ENCODE measurements at places on chromosomes 1 and 21. TPM values are rescaled to one million over a fixed set of nuclear protein-coding genes. Genes with fewer than 3 reads are reported as not detected.
A peak's percentile ranks its signal among the peaks of the same experiment; 100 is the strongest.

GRCh38 chr1:22645931-22646330 is 2.5 kb downstream of the C1QC start:
- H3K27me3 ChIP-seq: no peaks in the 10 kb centered on the region
- H3K27ac ChIP-seq: no peak overlapping the region
- no peak overlapping the region for H3K4me3 ChIP-seq
- no peak for DNase-seq

Gene S100A7
- total RNA-seq: 3.5 TPM

DNA sequence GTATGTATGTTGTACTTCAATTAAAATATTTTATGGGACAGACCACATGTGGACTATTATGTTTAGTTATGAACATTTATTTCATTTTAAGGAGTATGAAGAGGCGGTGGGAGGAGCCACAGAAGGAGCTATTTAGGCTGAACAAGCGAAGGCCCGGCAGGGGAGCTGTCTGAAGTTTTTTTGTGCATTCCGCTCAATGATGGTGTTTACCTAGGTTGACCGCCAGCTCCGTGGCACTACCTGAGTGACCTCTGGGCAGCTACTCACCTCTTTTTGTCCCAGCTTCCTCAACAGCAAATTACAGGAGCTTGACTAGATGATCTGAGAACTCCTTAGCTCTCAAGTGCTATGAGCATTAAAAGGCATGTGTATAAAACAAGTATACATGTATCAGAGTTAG is 32.7 kb upstream of the C1orf198 start:
- H3K27ac ChIP-seq: no peak overlapping the region
- no peaks in the 10 kb centered on the region for H3K4me1 ChIP-seq
- no peaks in the 10 kb centered on the region for H3K36me3 ChIP-seq
- H3K4me3 ChIP-seq: no peak overlapping the region
- H3K27me3 ChIP-seq: no peaks in the 10 kb centered on the region

GRCh38 chr1:91021686-91022517 is at the start of gene ZNF644:
Gene ZNF644, minus strand, starts transcription at chr1:91022035. Its CDS starts 39,682 bp downstream, at chr1:90982353.
- no peaks in the 10 kb centered on the region for H3K4me1 ChIP-seq
- H3K27me3 ChIP-seq: no peaks in the 10 kb centered on the region
- DNase-seq: peak; percentile 93
- H3K27ac ChIP-seq: peak within 1 kb of the TSS; percentile 98
- peak within 1 kb of the TSS; percentile 96 for H3K4me3 ChIP-seq

GRCh38 chr1:47888294-47888629 is 108.9 kb downstream of the TRABD2B start:
- H3K27ac ChIP-seq: no peak overlapping the region
- no peaks in the 10 kb centered on the region for H3K27me3 ChIP-seq
- H3K4me1 ChIP-seq: no peaks in the 10 kb centered on the region
- DNase-seq: no peak
- no peaks in the 10 kb centered on the region for H3K36me3 ChIP-seq

Gene PROK1
- total RNA-seq: 1.4 TPM

Gene CLDN17
- total RNA-seq: not detected

GRCh38 chr1:199954699-199955098 is 72.8 kb upstream of the NR5A2 start:
- no peak overlapping the region for H3K27ac ChIP-seq
- no peaks in the 10 kb centered on the region for H3K4me1 ChIP-seq
- no peaks in the 10 kb centered on the region for H3K36me3 ChIP-seq
- H3K27me3 ChIP-seq: no peaks in the 10 kb centered on the region
- no peak for DNase-seq
- no peak overlapping the region for H3K4me3 ChIP-seq

DNA sequence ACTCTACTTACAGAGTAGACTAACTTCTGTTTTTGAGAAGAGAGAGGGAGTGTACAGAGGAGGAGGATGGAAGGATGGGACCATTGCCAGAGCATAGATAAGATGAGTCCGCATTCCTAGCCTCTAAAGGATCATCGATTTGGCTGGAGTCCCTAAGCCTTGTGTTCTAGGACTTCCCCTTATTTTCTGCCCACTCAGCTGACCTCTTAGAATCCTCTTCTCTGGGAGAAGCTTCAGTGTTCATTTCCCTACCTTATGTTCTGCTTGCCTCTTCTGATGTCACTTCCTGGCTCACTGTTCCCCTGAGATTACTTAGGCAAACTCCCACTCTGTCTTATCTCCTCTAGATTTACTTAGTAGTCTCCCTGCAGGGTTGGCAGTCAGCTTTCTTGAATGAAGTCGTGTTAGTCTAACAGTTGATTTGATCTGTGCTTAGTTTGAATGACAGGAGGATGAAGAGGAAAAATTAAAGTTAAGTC is 156.7 kb downstream of the SYT2 start:
- DNase-seq: peak; percentile 69
- H3K4me1 ChIP-seq: peaks cover 8% of the 10 kb centered on the region
- no peak overlapping the region for H3K4me3 ChIP-seq

DNA sequence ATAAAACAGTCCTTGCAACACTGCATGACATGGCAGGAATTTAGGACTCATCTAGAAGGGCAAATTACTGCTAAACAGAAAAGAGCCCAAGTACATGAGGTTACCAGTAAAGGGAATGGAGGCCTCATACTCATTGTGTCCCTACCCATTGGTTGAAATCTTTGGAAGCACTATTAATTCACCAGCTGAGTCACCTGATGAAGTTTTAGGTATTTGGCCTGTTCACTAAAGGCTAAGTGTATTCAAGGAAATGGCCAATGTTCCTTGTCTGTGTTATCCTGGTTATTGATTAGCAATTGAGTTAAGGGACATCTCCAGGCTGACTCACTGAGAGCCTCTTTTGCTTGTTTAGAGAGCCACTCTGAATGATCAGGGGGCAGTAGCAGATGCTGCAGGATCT is 188.4 kb downstream of the ZZZ3 start:
- DNase-seq: no peak
- H3K4me3 ChIP-seq: no peak overlapping the region
- no peak overlapping the region for H3K27ac ChIP-seq

Gene DNAJC8
- total RNA-seq: 42.1 TPM

- no peaks in the 10 kb centered on the region for H3K36me3 ChIP-seq
- H3K27ac ChIP-seq: peak overlapping the region; percentile 40
- no peaks in the 10 kb centered on the region for H3K27me3 ChIP-seq
- H3K4me3 ChIP-seq: no peak overlapping the region
Measured at GRCh38 chr1:84726593-84727499, 36.6 kb upstream of the SSX2IP start.

All from uterus (tissue), 4 donors.